Peyer's patch (tissue), 4 donors: ENCODE measurements at places on chromosomes 6 and 20.

GRCh38 chr6:25963426-25964123 is 973 bp downstream of the TRIM38 start:
- no peak for DNase-seq

GRCh38 chr20:1171461-1172093 is 13.2 kb downstream of the TMEM74B start:
- DNase-seq, result no peak

GRCh38 chr20:53837126-53837826 is 233.1 kb downstream of the BCAS1 start:
- DNase-seq, result peak; percentile 80

- no peak for DNase-seq
Observed at GRCh38 chr6:81126150-81126549, 626.3 kb downstream of the TENT5A start.

DNA sequence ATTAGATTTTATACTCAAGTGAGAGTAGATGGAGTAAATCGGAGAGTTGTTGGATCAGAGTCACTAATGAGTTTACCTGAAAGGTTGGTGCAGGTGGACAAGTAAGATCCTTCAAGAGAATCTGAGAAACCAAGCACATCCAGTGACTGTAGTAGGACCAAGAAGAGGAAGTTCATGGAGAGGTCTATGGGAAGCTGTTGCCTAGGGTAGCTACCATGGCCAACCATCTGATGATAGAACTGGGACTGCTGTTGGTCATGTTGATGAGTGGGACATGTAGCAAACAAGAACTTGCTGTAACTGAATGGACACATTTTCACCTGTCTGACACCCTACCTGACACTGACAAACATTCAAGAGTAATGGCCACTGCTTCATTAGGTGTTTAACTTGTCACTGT is 11.3 kb upstream of the ADGB start:
- DNase-seq, result no peak

DNA sequence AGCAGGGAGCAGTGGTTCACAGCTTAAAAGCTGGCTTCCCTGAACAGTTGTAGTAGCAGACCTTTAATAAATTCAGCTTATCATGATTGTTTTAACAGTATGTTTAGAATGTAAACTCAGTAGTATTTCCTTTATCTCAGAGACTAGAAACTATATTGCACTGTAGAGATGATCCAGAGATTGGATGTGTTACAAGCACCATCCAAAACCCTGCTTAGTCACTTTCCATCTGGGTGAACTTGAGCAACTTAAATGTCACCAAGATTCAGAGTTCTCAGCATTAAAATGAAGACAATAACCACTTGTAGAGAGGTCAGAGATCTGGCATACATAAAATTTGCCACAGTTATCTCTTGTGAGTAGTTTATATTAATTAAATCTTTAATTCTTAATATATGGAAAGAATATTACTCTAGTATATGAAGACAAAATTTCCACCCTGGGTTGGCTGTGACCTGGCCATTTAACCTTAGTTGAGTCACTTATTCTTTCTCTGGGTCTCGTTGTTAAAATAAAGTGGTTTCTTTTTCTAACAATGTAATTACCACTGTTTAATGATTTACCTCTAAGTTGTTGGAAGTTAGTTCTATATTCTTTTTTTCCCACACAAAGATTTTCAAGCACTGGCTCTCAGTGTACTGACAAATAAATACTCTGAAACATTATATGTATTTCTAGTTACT is 239.2 kb upstream of the FKBP1C start:
- no peak for DNase-seq

- no peak for DNase-seq
Observed at GRCh38 chr20:16904751-16905150, 156.6 kb downstream of the OTOR start.

DNA sequence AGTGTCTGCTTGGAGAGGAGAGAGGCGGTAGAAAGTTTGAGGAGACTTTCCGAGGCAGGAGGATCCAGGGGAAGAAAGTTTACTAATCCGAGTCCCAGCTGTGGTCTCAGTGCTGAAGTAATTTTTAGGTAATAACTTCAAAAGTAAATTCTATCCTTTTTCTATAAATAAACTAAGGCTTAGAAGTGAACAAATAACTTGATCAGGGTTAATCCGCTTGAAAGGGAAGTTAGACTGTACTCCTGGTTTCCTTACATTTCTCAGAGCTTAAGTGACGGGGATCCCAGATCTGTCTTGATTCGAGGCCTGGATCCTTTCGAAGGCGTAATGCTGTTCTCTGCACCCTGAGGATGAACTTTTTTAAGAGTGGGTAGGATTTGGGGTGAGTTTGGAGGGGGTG is 2.6 kb downstream of the STK35 start:
- DNase-seq, result no peak

GRCh38 chr6:109373331-109373730 is 8.9 kb downstream of the CD164 start:
- DNase-seq, result no peak

DNA sequence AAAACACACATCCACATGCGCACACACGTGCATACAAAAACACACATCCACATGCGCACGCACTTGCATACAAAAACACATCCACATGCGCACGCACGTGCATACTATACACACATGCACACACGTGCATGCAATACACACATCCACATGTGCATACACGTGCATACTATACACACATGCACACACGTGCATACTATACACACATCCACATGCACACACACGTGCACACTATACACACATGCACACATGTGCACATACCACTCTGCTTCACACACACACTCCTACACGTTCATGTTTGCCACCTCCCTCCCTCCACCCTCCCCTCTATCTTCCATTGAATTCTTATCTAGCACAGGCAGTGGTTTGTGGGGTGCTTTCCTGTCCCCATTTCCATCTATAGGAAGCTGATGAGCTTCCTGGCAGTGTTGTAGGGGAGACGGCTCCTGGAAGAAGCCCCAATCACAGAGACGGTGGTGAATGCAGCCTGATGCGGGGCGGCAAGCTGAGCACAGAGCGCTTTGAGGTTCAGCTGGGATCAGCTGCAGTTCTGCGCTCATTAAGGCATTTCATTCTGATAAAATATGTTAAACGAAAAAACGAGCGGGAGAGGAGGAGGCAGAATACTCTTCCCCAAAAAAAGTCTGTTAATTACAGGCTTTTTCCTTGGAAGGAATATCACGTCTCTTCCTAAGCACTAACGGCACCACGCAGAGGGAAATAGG is 287.7 kb downstream of the TAF4 start:
- DNase-seq, result no peak

DNA sequence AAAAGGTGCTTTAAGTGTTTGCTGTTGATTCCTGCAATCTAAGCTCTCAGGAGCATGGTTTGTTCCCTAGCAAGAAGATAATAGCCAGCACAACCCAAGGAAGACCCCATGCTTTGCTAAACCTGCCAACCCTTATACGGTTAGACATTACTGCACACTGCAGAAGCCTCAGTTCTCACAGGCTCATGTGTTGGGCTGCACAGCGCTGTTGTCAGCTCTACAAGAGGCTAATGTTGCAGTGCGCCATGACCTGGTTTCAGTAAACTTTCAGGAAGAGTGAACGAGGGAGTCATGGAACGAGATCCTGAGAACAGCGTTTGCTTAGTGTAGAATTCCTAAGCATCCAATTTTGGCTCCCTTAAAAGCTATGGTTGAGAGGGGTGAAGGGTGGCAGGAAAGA is 218.5 kb downstream of the ARHGAP18 start:
- no peak for DNase-seq

DNA sequence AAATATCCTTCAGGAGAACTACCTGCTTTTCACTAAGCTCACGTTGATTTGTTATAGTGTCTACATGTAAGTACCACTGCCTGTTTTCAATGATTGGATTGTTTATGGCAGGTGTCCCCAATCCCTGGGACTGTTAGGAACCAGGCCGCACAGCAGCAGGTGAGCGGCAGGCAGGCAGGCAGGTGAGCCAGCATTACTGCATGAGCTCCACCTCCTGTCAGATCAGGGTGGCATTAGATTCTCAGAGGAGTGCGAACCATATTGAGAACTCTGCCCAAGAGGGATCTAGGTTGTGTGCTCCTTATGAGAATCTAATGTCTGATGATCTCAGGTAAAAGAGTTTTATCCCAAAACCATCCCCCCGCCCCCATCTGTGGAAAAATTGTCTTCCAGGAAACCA is 303.3 kb downstream of the EYA4 start:
- DNase-seq, result no peak

DNA sequence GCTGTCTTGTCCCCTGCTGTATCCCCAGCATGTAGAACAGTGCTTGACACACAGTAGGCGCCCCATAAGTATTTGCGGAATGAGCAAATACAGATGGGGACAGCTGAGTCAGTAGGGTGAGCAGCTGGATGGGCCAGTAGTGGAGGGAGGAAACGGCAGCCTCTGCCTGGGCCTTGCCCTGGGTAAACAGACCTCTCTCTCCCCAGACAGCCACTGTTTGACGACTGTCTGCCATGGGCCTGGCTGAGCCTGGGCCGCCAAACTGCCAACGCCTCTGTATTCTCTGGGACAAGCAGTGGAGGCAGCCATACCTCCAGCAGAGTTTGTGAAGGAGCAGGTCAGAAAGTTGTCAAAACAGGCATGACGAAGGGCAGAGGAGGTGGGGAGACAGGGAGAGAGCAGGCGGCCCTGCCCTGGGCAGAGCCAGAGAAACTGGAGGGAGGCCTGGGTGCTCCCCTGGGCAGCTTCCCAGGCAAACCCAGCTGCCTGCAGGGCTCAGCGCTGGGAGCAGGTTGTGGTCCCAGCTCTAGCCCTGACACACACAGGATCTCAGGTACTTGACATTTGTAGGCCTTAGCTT is 15.2 kb downstream of the HNF4A start:
- no peak for DNase-seq

GRCh38 chr6:29705389-29706231 is 17.6 kb upstream of the HLA-F start:
- DNase-seq, result no peak

DNA sequence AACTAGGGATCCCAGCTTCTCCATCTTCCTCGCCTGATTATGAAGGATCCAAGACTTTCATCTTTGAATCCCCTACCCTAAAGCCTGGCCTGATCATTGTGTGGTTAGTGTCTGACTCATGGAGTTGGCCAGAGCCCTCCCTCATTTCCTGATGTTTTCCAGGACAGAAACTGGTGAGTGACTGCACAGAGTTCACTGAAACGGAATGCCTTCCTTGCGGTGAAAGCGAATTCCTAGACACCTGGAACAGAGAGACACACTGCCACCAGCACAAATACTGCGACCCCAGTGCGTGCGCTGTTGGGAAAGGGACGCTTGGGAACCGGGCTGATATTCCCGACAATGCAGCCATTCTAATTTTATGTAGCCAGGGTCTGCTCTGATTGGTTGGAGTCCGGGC is 4.0 kb downstream of the CD40 start:
- DNase-seq, result no peak

DNA sequence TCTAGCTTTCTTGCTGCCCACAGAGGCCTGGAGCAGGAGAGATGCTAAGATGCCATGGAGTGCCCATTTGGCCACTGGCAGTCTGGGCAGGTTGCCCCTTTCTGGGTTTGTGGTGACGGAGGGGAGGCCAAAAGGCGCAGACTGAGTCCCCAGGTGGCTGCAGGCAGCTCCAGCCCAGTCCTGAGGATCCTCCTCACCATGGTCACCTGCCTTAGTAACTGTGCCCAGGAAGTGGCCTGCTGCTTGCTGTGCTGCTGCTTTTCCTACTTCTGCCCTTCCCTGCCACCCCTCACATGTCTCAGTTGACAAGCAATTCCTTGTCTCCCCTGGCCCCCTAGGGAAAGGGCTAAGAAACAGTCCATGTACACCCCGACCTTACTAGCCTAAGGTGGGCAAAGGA is 35.3 kb upstream of the KIFC1 start:
- DNase-seq, result no peak

DNA sequence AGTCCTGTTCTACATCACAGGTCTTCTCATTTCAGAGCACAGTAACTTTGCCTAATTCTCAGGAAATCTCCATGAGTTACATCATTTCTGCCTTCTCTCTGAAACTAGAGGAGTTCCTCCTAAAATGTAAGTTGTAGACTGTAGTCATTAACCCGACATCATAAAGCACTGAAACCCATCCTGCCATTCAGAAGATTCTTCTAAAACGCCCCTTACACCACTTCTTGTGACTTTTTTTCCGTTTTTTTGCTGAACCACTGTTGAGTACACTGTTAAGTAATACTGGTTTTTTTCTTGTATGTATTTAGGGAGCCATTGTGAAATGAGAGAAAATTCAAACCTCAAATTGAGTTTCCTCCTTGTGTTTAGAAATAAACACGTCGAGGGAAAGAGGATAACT is 117.3 kb downstream of the MAP3K4 start:
- DNase-seq, result no peak

DNA sequence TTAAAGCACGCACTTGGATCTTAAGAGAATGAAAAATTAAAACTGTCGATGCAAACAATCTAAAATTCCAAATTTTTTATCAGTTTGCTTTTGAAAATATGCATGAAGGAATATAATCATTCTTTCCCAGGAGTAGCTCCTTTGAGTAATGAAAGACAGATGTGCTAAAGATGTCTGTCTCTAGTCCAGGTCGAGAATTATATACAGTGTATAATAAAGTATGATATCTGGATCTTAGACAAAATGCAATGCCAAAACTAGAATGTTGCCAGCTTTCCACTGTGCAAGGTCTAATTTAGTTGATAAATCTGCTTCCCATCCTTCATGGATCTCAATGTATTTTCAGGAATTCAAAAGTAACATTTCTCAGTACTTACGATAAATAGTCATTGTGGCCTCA is 65.1 kb upstream of the ADGRG6 start:
- DNase-seq, result no peak

DNA sequence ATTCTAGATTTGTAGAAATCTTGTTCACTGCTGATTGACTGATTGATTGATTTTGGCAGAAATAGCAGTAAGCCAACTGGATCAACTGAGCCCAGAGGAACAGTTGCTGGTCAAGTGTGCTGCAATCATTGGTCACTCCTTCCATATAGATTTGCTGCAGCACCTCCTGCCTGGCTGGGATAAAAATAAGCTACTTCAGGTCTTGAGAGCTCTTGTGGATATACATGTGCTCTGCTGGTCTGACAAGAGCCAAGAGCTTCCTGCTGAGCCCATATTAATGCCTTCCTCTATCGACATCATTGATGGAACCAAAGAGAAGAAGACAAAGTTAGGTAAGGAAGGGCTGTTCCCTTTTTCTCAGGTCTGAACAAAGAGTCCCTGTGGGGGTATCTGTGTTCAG is 31.2 kb downstream of the TREML1 start:
- no peak for DNase-seq

DNA sequence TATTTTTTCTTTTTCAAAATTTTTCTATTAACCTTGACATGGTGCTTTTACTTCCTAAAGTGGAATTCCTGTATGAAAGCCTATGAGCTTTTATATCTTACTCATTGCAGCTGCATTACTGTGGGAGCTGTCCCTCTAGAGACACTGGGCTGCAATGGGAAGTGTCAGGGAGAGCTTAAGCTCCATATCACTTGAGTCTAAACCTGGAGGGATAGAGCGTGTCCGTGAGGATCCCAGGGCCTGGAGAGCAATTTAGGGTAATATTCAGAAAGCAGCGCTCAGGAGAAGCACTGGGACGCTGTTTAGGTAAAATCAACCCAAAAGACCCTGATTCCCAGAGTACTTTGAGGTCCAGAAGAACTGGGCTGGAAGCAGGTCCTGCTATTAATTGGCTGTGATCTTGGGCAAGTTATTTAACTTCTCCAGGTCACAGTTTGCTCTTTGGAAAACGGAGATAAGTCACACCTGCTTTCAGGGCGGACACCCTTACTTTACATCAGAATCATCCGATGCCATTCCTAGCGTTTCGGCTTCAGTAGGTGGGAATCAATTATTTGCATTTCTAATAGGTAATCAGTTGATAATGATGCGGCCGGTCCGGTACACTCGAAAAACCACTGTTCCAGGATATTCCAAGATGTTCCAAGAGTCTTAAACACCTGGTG is 628 bp upstream of the ERGIC3 start:
- no peak for DNase-seq

- DNase-seq, result no peak
Observed at GRCh38 chr20:59071216-59071615, 28.6 kb upstream of the PRELID3B start.
